Activated CD8-positive, alpha-beta memory T cell treated with anti-CD3 and anti-CD28 coated beads for 48 hours (primary cell): ENCODE measurements at places on chromosomes 3 and 15.
A peak's percentile ranks its signal among the peaks of the same experiment; 100 is the strongest.

DNA sequence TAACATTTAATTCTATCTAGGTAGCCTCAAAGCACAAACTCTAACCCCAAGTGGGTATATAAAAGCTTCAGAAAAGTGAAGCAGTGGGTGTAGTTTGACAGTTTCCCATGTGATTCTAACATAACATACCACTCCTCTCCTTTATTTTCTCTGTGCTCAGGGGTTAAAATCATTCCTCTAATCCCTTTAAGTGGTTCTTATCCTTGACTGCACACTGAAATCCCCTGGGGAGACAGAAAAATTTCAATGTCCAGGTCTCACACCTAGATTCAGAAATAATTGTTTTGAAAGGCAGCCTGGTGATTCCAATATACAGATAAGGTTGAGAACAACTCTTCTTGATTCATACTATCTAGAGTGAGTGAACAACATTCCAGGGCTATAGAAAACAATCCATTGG, 986.4 kb downstream of the ROBO1 start:
- no peak for DNase-seq

DNA sequence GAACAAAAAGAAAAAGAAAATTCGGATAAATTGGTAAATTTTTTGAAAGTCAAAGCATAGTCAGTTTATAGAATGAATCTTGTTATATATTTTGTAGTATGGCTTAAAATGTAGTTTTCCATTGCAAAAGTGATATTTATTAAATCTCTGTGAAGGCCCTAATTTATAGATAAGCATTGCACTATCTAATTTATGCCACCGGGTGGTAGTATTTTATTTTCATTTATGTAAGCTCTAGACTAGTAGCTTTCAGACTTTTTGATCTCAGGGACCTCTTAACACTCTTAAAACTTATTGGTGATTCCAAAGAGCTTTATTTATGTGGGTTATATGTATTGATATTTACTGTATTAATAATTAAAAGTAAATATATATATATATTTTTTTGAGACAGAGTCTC, 133.9 kb upstream of the LRRFIP2 start:
- no peak for DNase-seq

DNA sequence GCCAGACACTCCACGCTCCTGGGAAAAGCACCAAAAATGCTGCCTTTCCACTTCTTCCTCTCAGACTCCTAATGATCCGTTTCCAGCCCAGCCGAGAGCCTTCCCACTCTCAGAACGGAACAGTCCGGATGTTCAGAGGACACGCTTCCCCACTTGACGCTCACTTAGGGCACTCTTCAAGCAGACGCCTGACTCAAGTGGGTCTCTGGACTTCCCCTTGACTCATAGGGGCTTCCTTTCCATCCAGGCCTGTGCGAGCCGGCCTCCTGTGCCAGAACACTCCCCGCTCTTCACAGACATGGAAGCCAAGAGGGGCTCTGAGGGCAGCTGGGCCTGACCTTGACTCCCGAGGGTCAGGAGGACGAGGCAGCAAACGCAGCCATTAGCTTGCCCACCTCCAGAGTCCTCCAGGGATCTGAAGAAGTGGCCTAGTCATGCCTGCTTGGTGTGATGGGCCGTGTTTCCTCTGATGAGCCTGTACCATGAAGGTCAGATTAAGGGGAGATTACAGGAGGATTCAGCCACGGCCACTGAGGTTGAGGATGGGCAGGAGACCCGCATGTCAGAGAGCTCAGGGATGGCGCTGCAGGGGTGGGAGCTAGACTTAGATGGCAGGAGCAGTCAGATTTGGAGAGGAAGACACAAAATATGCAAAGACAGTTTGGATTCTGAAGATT, 114.7 kb upstream of the TLE3 start:
- DNase-seq: no peak

- DNase-seq: no peak
Measured at GRCh38 chr15:58361273-58361759, 70.5 kb upstream of the LIPC start.

DNA sequence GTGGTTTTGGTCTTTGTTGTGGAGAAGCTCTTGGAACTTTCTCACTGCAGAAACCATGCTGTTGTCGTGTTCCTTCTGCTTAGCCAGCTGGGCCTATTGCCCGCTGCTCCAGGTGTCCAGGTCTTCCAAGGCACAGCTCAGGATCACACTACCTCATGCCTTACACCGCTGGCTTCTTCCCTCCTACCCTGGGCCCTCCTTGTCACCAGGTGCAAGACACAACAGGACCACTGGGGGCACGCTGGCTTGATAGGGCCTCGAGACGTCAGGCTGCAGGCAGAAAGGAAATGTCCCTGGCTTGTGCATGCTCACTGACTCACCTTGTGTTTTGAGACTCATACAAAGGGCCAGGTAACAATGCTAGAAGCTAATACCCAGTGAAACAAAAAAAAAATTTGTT, 32.3 kb downstream of the PAQR9 start:
- DNase-seq: peak; percentile 16

GRCh38 chr3:157102098-157102497, 57.8 kb downstream of the CCNL1 start:
- DNase-seq: no peak

DNA sequence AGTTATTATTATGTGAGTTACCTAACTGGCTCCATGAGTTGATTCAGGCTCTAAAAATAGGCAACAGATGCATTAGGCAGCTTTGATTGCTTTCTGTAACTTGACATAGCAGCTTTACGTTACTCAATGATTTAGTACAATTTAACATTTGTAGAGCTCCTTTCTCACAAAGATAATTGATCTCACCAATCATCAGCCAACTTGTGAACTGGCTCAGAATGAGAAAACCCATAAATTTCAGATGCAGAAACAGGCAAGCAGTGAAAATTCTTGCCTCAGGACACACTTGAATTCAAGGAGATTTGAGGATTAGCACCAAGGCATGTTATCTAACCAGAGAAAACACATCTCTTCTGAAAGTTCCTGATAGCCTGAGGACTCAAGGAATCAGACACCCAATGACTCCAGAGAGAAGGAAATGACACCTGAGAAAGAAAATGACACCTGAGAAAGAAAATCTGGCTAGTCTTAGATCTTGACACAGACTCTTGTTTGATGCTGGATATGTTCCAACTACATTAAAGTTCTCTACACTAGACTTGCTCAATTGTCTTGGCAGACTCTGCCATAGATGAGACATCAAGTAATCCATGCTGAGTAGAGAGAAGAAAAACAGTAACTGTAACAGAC, 315.1 kb upstream of the CBLB start:
- no peak for DNase-seq

DNA sequence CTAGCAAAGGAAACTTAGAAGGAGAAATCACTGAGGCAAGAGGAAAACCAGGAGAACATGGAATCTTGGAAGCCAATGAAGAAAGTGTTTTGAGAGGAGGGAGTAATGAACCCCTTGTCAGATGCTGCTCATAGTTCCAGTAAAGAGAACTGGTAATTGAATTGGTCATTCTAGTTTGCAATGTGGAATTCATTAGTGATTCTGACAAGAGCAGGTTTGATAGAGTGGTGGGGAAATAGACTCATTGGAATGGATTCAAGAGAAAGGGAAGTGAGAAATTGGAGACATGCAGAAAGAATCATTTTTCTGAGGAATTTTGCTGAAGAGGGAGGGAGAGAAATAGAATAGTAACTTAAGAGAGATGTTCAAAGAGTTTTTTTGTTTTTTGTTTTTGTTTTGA, 21.0 kb downstream of the GLCE start:
- DNase-seq: no peak

DNA sequence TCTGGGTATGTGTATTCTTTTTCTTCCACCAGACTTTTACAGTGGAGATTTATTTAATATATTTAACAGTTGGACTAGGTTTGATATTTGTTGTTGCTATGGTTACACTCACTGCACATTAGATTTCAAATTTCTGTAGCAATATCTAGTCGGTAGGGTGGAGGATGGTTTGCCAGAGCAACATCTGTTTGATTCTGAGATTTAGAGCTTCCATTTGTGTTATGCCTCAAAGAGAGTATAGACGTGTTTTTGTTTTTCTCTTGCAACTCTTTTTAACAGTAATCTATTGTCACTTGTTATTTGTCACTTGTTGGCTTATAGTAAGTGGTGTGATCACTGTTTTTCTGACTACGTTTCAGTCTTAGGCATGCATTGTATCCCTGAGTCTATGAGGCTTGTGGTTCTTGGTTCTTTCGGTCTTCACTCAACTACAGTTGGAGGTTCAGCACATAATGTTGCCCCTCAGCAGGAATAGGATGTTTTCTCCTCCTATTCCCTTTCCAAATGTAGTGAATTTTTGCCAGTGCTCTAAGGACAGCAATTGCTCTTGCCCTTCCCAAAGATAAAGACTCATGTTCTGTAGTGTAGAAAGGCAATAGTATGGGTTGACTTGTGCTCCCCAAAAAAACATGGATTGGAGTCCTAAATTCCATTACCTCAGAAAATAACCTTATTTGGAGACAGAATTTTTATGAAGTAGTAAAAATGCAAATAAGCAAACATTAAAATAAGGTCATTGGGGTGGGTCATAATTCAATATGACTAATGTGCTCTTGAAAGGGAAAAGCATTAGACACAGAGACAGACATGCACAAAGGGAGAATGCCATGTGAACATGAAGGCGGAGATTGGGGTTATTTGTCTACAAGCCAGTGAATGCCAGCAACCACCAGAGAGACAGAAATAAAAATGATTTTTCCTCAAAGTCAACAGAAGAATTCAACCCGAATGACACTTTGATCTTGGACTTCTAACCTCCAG, 692.1 kb downstream of the DIPK2A start:
- no peak for DNase-seq

- DNase-seq: no peak
Measured at GRCh38 chr3:81531846-81532245, 229.6 kb downstream of the GBE1 start.

- no peak for DNase-seq
Measured at GRCh38 chr3:189403194-189403593, 228.0 kb upstream of the TP63 start.

- DNase-seq: no peak
Measured at GRCh38 chr3:124837730-124838186, 49.4 kb downstream of the ITGB5 start.
